ENCODE measurements at places on chromosomes 3 and 15. TPM values are rescaled to one million over a fixed set of nuclear protein-coding genes. Genes with fewer than 3 reads are reported as not detected.

KIF23 gene
- total RNA-seq, result 7.3 TPM

RETNLB gene
- total RNA-seq, result not detected

CYP1A1 gene
- 0.26 TPM for total RNA-seq

RHOV gene
- 38.7 TPM for total RNA-seq

ENTPD3 gene
- 8.4 TPM for total RNA-seq

DCP1A gene
- total RNA-seq, result 5.0 TPM

WNT7A gene
- 7.9 TPM for total RNA-seq

CFAP91 gene
- total RNA-seq, result not detected

SLC6A11 gene
- 3.5 TPM for total RNA-seq

GLT8D1 gene
- 54.3 TPM for total RNA-seq

DUOXA2 gene
- total RNA-seq, result not detected

CFAP100 gene
- not detected for total RNA-seq

GPR62 gene
- total RNA-seq, result not detected

MANF gene
- 248 TPM for total RNA-seq

MESP1 gene
- total RNA-seq, result 0.26 TPM

ADGRG7 gene
- total RNA-seq, result under 0.01 TPM

ALPK3 gene
- total RNA-seq, result 0.26 TPM

THSD4 gene
- 11.5 TPM for total RNA-seq

SERPINI2 gene
- not detected for total RNA-seq

BCHE gene
- total RNA-seq, result 0.51 TPM

SLC22A14 gene
- 0.64 TPM for total RNA-seq

PPP1R2 gene
- total RNA-seq, result 120 TPM

CA12 gene
- 44.0 TPM for total RNA-seq

NR2F2 gene
- 1.4 TPM for total RNA-seq

FOXB1 gene
- not detected for total RNA-seq

COX5A gene
- 66.6 TPM for total RNA-seq

PTH1R gene
- total RNA-seq, result not detected

PCYT1A gene
- 52.9 TPM for total RNA-seq

TMEM44 gene
- total RNA-seq, result 9.0 TPM

ARPIN gene
- total RNA-seq, result 12.9 TPM

ADAMTSL3 gene
- total RNA-seq, result 1.2 TPM

SSR3 gene
- 168 TPM for total RNA-seq

POLR2M gene
- total RNA-seq, result 113 TPM

NR1I2 gene
- total RNA-seq, result not detected

TAGLN3 gene
- total RNA-seq, result 0.77 TPM

PLCH1 gene
- 0.26 TPM for total RNA-seq

OR4M2 gene
- total RNA-seq, result not detected

ERICH6 gene
- under 0.01 TPM for total RNA-seq

SH3GL3 gene
- total RNA-seq, result 1.1 TPM

DENND6A gene
- total RNA-seq, result 26.1 TPM

PP2D1 gene
- total RNA-seq, result not detected

SLC27A2 gene
- 1.3 TPM for total RNA-seq

All from bronchial epithelial cell (primary cell).